ENCODE measurements at places on chromosomes 13 and 19. TPM values are rescaled to one million over a fixed set of nuclear protein-coding genes. Genes with fewer than 3 reads are reported as not detected.

Gene OR7C1
- not detected for total RNA-seq

Gene GJB2
- total RNA-seq: 16.6 TPM

Gene ABHD13
- 5.6 TPM for total RNA-seq

Gene KRTDAP
- not detected for total RNA-seq

Gene LAIR1
- total RNA-seq: 7.4 TPM

Gene ANGPTL4
- total RNA-seq: 0.42 TPM

Gene NXNL1
- total RNA-seq: not detected

Gene IGFL1
- not detected for total RNA-seq

Gene IL11
- total RNA-seq: 0.08 TPM

Gene LPAR6
- 5.3 TPM for total RNA-seq

Gene ACER1
- not detected for total RNA-seq

Gene KLK2
- not detected for total RNA-seq

Gene UBE2L5
- total RNA-seq: not detected

Gene LIM2
- 1.2 TPM for total RNA-seq

Gene SBK2
- not detected for total RNA-seq

Gene CSNK1A1L
- total RNA-seq: not detected

Gene CRX
- total RNA-seq: not detected

Gene ELSPBP1
- not detected for total RNA-seq

Gene LMTK3
- 3.8 TPM for total RNA-seq

Gene CGB2
- total RNA-seq: not detected

Gene PABPC3
- total RNA-seq: 0.59 TPM

Gene HSH2D
- total RNA-seq: 13.6 TPM

Gene NLRP4
- not detected for total RNA-seq

Gene CLEC17A
- total RNA-seq: 1.2 TPM

Gene GRIK5
- 0.59 TPM for total RNA-seq

Gene FCGBP
- 2.1 TPM for total RNA-seq

Gene CERS1
- total RNA-seq: not detected

Gene FSD1
- 19.9 TPM for total RNA-seq

Gene SMG9
- total RNA-seq: 80.4 TPM

Gene UBAC2
- total RNA-seq: 61.6 TPM

Gene EFNA2
- not detected for total RNA-seq

Gene CA11
- 11.2 TPM for total RNA-seq

Gene SYDE1
- total RNA-seq: 0.72 TPM

Gene ZNF546
- 4.0 TPM for total RNA-seq

Gene PRODH2
- not detected for total RNA-seq

Gene ZNF615
- 5.7 TPM for total RNA-seq

Gene TUBA3C
- not detected for total RNA-seq

Gene C19orf81
- 0.44 TPM for total RNA-seq

Gene MBD3L3
- not detected for total RNA-seq

Gene FLT3
- total RNA-seq: not detected

Gene B3GNT8
- 0.61 TPM for total RNA-seq

Gene ICAM5
- total RNA-seq: 3.8 TPM

Gene LILRB1
- total RNA-seq: 1.5 TPM

Gene MISP3
- total RNA-seq: 1.0 TPM

Gene SMIM17
- total RNA-seq: not detected

Gene OR10H1
- total RNA-seq: not detected

Gene ZNF345
- total RNA-seq: 2.3 TPM

Gene NOVA2
- not detected for total RNA-seq

Gene ZNF302
- 12.1 TPM for total RNA-seq

Gene VSIG10L
- total RNA-seq: 3.3 TPM

Gene HSD17B14
- 0.27 TPM for total RNA-seq
